ENCODE measurements at places on chromosomes 6 and 20.

GRCh38 chr6:33886673-33887144 is 82.9 kb upstream of the MLN start:
- DNase-seq: no peak

- no peak for DNase-seq
Measured at GRCh38 chr6:44663860-44664634, 276.5 kb downstream of the CDC5L start.

DNA sequence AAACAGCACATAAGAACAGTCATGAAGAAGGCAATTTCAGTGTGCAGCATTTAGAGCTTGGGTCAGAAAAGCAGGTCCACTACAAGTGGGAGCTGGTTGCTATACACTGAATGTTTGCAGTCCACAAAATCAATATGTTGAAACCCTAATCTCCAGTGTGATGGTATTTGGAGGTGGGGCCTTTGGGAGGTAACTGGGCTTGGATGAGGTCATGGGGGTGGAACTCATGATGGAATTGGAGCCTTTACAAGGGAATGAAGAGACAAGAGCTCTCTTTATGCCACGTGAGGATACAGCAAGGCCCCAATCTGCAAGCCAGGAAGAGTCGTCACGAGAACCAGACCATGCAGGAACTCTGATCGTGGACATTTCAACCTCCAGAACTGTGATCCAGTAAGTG is 216.7 kb upstream of the SLC35B3 start:
- no peak for DNase-seq

- DNase-seq: no peak
Measured at GRCh38 chr20:44231713-44232468, 15.2 kb upstream of the GDAP1L1 start.

DNA sequence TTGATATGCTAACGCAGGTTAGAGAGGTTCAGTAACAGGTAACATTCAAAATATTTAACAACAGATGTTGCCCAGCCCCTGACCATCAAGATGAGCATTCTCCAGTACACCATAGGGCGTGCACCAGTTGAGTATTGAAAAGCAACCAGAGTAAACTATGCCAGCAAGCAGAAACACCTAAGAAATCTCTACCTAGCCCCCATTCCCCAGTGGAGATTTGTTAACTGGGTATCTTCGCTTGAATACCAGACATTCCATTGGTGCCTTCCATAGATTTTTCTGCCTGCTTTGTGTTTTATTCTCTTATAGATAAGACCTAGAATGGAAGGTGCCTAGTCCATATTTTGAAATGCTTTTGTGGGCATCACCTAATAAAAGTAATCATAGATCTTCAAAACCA is 623.9 kb downstream of the KIF16B start:
- DNase-seq: no peak

Measured in cerebellar nuclear complex (tissue), 1 donor.